ENCODE measurements at places on chromosomes 11 and 22.
A peak's percentile ranks its signal among the peaks of the same experiment; 100 is the strongest.

DNA sequence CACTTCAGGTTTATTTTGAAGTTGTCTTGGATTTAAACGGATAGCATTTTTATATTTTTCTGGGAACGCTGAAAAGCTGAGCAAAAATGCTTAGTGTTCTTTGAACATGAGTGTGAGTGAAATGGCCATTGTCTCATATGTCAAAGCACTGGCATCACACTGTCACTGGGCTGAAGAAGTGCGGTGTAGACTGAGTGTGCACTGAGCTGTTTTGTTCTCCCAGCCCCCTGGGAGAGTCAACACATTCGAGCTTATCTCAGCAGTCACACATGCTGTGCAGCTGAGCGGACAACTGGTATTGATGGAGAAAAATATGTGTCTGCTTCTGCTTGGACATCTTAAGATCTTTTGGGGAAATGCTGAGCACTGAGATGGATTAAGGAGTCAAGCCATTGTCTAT is 90.8 kb downstream of the TECTA start:
- no peak for DNase-seq

- no peak for DNase-seq
Measured at GRCh38 chr22:23845265-23846080, 6.7 kb upstream of the DERL3 start.

- DNase-seq = peak; percentile 41
Measured at GRCh38 chr11:36702330-36703054, 104.5 kb upstream of the RAG2 start.

- no peak for DNase-seq
Measured at GRCh38 chr11:47183031-47183856, 3.0 kb downstream of the PACSIN3 start.

DNA sequence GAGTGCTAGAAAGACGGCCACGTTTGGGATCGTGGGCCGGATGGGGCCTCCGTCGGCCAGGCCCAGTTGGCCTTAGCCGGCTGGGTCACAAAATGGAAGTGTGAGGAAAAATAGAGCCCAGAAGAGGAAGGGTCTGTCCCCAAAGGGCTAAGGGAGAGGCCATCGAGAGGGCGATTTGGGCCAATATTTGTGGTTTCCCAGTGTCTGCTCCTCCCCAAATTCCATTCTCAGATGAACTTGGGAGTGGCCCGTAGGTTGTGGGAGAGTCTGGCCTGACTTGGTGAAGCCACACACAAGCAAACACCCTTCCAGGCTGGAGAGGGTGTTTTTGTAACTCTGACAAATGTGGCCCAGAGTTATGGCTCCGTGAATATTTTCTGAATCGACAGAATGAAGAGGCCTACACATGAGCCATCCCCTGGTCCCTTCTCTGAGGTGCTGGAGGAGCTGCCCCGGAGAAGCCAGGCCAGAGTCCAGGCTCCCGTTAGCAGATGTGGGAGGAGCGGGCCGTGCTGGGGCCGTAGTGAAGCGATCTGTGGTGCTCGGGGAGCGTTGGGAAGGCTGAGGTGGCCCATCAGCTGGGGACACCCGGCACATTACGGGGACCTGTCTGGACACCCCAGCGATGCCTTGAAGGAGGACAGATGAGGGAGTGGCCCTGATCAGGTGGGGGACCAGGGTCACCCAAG is 73.5 kb upstream of the PPARA start:
- peak; percentile 58 for DNase-seq

DNA sequence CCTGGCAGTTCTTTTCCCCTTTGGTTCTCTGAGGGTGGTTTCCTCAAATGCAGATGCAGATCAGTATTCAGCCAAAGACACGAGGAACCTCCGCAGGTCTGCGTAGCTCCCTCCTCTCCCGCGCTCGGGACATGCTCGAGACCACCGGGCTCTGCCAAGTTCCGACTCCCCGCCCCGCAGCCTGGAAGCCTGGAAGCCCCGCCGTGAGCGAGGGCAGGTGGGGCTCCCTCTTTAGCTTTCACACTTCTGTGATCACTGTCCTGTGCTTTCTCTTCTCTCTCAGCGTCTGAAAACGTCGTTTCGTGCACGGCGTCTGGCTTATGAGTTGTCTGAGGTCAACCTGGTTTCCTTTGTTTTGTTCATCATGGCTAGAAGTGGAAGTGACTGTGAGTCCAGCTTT is 26.6 kb downstream of the ZBED4 start:
- DNase-seq = no peak

DNA sequence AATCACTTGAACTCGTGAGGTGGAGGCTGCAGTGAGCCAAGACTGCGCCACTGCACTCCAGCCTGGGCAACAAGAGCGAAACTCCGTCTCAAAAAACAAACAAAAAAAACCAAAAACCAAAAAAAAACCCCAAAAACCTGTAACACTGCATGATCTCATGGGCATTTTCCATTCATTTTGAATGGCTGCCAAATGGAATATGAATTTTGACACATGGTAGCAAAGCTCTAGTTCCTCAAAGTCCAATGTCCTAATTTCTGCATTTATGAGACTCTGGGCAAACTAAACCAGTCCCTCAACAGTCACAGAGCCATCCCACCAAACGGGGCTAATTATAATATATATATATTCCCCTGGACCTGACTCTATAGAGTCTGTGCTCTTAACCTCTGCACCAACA is 61.8 kb downstream of the SGSM3 start:
- no peak for DNase-seq

- peak; percentile 34 for DNase-seq
Measured at GRCh38 chr11:9362393-9362863, 22.0 kb upstream of the IPO7 start.

- DNase-seq = no peak
Measured at GRCh38 chr11:47448566-47449427, at the start of gene RAPSN. TSS of gene RAPSN (minus strand) at chr11:47449136. CDS start at chr11:47448964, 172 bp downstream.

DNA sequence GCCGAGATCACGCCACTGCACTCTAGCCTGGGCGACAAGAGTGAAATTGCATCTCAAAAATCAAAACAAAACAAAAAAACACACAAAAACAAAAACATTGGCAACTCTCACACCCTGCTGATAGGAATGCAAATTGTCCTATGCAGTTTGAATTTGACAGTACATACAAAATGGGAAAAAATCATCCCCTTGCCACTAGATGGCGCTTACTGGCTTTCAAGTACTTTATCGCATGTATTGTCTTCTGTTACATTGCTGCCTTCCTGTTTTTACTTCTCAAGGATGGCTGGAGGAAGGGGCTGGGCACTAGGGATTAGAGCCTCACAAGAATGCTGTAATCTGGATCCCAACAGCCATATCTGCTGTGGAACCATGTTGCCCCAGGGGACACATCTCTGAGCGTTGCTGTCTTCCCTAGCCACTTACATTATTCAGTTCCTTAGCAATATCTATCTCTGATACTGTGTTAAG is 59.4 kb upstream of the A4GALT start:
- DNase-seq = peak; percentile 86

DNA sequence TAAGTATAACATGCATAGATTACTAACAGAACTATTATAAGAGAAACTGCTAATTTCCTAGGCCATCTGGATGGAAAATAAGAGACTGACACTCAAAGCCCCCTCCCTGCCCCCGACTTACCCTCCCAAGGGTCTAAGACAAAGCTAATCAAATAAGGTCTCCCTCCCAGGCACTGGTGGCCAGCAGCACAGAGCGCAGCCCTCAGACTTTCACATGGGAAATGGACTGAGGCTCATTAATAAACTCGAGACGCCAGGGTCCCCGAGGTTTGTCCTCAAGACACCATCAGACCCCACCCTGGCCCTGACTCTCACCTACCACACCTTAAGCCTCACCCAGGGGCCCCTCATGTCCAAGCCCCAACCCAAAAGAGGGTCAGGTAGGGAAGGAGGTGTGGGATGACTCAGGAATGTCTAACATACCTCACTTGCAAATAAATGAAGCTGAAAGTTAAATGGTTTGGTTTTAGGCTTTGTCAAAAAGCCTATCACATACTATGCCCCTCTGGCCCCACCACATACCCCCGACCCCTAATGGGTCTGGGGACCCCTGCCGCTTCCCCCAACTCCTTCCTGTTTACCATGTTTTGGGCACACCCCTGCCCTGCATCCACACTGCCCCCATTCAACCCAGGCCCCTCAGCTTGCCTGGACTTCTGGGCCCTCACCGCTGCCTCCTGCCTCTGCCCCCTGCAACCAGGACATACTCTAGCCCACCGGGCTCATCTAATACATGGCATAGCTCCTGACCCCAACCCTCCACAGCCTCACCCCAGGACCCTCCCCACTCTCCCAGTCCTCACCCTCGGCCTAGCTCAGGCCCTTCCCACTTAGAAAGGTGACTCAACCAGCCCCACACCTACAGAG is 11.4 kb downstream of the ARAP1 start:
- no peak for DNase-seq

Data from testis (tissue), 5 donors.